Spinal cord (tissue), 10 donors: ENCODE measurements at places on chromosomes 1 and 21. TPM values are rescaled to one million over a fixed set of nuclear protein-coding genes. Genes with fewer than 3 reads are reported as not detected.

The OR2L3 gene
- 0.79 TPM for total RNA-seq

The WNT2B gene
- 9.9 TPM for total RNA-seq

The SLC30A2 gene
- total RNA-seq: not detected

The CFAP141 gene
- 0.89 TPM for total RNA-seq

The MEF2D gene
- total RNA-seq: 13.2 TPM

The RNF186 gene
- not detected for total RNA-seq

The PLPP3 gene
- total RNA-seq: 123 TPM

The SHISAL2A gene
- total RNA-seq: 0.30 TPM

The IVL gene
- not detected for total RNA-seq

DNA sequence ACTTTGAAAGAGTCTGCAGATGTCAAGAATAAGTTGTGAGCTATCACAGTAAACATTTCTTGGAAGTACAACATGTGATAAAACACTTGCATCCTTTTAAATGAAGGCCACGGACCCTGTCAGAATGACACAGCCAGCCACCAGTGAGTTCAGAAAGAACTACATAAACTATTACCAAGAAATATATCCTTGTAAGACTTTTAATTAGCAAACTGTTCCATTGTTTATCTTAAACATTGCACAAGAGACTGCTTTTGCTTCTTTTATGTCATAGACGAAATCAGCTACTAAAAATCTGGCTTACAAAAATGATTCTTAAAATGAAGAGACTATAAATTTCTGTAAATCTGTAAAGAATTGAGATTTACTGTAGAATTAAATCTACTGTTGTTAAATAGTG lies 17.9 kb downstream of the LRRC7 start:
- no peak for DNase-seq

- DNase-seq: no peak
Measured at GRCh38 chr1:89844860-89845259, 24.0 kb downstream of the LRRC8D start.

DNA sequence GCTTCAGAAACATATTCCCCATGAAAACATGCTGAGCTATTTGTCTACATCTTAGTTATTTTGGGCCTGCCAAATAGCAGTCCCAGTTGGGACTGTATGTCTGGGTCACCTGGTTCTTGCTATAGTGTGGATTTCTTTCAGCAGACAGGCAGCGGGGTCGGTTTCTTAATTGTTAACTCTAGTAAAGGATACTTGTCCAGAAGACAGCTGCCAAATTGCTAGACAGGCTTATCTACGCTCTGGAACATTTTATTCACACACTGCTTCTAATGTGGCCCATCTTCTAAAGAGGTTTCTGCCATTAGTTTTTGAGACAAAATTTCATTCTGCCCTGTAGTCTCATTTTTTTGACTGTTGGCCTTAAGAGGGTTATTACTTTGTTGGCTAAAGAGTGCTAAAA lies 217.9 kb downstream of the RWDD3 start:
- no peak for DNase-seq

- DNase-seq: no peak
Measured at GRCh38 chr21:27776925-27777553, 810.2 kb upstream of the ADAMTS5 start.

- DNase-seq: no peak
Measured at GRCh38 chr1:3064901-3065300, 4.1 kb upstream of the PRDM16 start.

DNA sequence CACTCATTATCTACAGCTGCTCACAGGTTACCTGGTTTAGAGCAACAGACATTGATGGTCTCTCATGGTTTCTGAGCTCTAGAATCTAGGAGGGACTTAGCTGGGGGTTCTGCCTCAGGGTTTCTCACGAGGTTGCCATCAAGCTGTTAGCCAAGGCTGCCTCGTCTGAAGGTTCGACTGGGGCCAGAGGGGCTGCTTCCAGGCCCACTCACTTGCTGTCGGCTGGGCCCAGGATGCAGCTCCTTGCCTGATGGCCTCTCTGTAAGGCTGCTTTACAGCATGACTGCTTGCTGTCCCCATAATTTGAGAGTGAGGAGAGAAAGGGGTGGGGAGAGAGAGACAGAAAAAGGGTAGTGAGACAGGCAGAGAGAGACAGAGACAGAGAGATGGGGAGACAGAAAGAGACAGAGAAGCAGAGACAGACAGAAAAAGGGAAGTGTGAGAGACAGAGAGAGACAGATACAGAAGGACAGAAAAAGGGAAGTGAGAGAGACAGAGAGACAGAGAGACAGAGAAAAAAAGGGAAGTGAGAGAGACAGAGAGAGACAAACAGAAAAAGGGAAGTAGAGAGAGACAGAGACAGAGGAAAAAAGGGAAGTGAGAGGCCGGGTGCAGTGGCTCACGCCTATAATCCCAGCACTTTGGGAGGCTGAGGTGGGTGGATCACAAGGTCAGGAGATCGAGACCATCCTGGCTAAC lies 106.8 kb upstream of the C1orf174 start:
- no peak for DNase-seq

- DNase-seq: no peak
Measured at GRCh38 chr1:164583835-164584539, 25.0 kb downstream of the PBX1 start.

- no peak for DNase-seq
Measured at GRCh38 chr1:85661767-85662166, 46.5 kb downstream of the ZNHIT6 start.

GRCh38 chr1:230351514-230351913 lies 74.6 kb downstream of the PGBD5 start:
- no peak for DNase-seq
